ENCODE measurements at places on chromosomes 6 and 20.

GRCh38 chr6:39228111-39228971 is 934 bp downstream of the KCNK5 start:
- DNase-seq: no peak

- no peak for DNase-seq
Observed at GRCh38 chr20:3797226-3797545, 1.1 kb downstream of the CDC25B start.

GRCh38 chr6:89378628-89379027 is 26.1 kb upstream of the UBE2J1 start:
- DNase-seq: no peak

- DNase-seq: no peak
Observed at GRCh38 chr6:14202947-14203346, 85.4 kb downstream of the CD83 start.

DNA sequence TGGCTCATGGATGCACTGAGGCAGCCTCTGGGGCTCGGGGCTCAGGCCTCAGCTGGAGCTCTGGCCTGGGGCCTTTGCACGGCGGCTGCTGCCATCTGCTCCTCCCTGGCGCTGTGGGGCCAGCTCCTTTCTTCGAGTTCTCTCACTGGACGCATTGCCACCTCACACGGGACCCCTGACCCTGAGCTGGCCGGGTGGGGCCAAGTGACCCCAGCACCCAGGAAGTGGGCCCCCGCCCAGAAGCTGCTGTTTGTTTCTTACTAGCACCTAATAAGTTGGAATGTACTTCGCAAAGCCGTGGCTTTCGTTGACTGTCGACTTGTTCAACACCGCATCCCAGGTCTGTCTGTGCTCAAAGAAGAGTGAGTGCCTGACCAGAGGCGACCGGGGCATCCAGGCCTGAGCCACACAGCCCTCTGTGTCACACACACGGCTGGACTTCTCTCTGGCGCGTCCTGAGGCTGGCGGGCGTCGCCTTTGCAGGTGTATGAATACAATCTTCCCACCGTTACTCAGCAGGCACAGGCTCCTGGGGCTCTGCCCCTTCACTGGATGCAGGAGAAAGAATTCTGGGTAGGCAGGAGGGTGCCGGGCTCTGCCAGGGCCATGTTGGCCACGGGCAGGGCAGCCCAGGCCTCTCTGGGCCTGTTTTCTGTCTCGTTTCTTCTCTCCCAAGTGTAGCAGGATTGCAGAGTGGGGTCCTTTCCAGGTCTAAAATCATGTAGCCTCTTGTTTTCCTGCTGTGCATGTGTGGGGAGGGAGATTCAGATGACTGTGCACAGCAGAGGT is 112.9 kb downstream of the DLL1 start:
- DNase-seq: no peak

GRCh38 chr20:63230800-63231268 is 4.9 kb upstream of the BIRC7 start:
- DNase-seq: no peak

DNA sequence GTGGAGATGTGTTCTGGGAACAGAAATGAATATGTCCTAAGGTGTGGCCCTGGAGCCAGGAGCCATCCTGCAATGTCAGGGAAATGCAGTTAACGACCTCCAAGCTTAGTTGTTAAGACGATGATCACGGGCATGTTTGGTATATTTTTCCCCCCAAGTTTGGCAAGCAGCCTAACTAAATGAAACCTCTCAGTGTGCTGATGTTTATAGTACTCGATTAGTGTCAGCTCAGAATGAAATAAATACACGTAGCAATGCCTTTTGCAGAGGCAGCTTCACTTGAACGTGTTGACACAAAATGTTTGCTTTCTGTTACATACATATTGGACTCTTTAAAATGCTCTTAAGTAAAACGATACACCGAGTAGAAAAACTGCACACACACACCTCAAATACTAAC is 76.2 kb upstream of the OLIG3 start:
- DNase-seq: no peak

- DNase-seq: no peak
Observed at GRCh38 chr6:110158479-110158878, 21.0 kb downstream of the WASF1 start.

Data from putamen (tissue), 1 donor.